ENCODE measurements at places on chromosomes 13 and 19. TPM values are rescaled to one million over a fixed set of nuclear protein-coding genes. Genes with fewer than 3 reads are reported as not detected.

Gene ERCC1
- 175 TPM for total RNA-seq

Gene MBD3L3
- total RNA-seq = not detected

Gene SOX1
- total RNA-seq = not detected

Gene SIGLEC7
- not detected for total RNA-seq

Gene FUT1
- total RNA-seq = 0.09 TPM

Gene PSG11
- total RNA-seq = not detected

Gene RFX1
- 5.4 TPM for total RNA-seq

Gene DMKN
- 38.9 TPM for total RNA-seq

Gene ZNF558
- 7.0 TPM for total RNA-seq

Gene NKPD1
- 0.93 TPM for total RNA-seq

Gene ZNF223
- 3.2 TPM for total RNA-seq

Gene TPTE2
- not detected for total RNA-seq

Gene SIAH3
- total RNA-seq = not detected

Gene AKT1S1
- total RNA-seq = 68.1 TPM

Gene LILRB3
- total RNA-seq = 0.39 TPM

Gene POU2F2
- total RNA-seq = 0.35 TPM

Gene ATP13A1
- 24.3 TPM for total RNA-seq

Gene CHMP2A
- total RNA-seq = 208 TPM

Gene NLRP4
- not detected for total RNA-seq

Gene OR10H1
- not detected for total RNA-seq

Gene ZNF491
- not detected for total RNA-seq

Gene SLC10A2
- total RNA-seq = not detected

Gene PTPRH
- total RNA-seq = 3.7 TPM

Gene KCNRG
- total RNA-seq = 0.75 TPM

Gene ICAM1
- total RNA-seq = 4.0 TPM

Gene HSPB6
- 0.24 TPM for total RNA-seq

Gene VPS36
- total RNA-seq = 12.1 TPM

Gene PDS5B
- total RNA-seq = 8.0 TPM

Gene CYP2S1
- 16.4 TPM for total RNA-seq

Gene PSG5
- total RNA-seq = 0.52 TPM
